ENCODE measurements at places on chromosomes 1 and 21.
A peak's percentile ranks its signal among the peaks of the same experiment; 100 is the strongest.

GRCh38 chr1:238226810-238227209 lies 336.1 kb upstream of the ZP4 start:
- no peak for DNase-seq

DNA sequence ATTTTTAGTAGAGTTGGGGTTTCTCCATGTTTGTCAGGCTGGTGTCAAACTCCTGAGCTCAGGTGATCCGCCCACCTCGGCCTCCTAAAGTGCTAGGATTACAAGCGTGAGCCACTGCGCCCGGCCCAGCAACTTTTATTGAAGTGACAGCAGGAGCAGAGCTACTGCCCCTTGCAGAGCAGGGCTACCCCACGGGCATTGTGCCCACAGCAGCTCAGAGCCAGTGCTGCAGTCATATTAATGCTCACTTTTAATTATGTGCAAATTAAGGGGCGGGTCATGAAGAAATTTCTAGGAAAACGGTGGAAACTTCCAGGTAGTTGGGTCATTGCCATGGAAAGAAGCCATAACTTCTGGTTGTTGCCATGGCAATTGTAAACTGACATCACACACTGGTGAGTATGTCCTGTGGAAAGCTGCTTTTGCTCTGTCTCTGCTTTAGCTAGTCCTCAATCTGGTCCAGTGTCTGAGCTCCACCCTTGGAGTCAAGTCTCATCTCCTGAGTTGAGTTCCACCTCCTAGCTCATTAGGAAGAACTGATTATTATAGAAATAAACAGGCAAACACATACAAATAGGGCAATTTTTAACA lies 127.3 kb upstream of the ADGRL4 start:
- no peak for DNase-seq

DNA sequence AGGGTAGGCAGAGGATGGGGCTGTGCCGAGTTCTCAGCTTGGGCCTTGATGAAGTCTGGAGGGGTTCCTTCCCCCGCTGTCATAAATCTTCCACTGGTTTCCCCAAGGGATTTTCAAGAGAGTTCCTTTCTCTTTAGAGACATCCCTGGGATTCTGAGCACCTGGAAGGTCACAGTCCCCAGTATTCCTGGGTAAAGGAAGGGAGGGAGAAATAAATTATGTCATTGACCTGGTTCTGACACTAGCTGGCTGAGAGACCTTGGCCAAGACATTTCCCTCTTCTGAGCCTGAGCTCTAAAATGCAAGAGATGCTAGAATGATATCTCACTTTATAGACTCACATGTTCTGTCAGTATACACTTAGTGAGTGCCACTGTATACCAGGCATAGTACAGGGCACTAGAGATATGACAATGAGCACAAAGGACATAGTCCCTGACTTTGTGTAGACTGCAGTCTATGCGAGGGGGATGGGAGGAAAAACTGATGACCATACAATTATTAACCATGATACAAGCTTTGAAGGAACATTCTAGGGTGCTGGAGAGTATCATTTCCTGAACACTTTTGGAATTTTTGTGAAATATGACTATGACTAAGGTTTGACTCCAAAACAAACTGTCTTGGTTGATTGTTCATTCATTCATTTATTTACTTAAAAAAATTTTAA lies 165.8 kb upstream of the JUN start:
- DNase-seq = no peak

DNA sequence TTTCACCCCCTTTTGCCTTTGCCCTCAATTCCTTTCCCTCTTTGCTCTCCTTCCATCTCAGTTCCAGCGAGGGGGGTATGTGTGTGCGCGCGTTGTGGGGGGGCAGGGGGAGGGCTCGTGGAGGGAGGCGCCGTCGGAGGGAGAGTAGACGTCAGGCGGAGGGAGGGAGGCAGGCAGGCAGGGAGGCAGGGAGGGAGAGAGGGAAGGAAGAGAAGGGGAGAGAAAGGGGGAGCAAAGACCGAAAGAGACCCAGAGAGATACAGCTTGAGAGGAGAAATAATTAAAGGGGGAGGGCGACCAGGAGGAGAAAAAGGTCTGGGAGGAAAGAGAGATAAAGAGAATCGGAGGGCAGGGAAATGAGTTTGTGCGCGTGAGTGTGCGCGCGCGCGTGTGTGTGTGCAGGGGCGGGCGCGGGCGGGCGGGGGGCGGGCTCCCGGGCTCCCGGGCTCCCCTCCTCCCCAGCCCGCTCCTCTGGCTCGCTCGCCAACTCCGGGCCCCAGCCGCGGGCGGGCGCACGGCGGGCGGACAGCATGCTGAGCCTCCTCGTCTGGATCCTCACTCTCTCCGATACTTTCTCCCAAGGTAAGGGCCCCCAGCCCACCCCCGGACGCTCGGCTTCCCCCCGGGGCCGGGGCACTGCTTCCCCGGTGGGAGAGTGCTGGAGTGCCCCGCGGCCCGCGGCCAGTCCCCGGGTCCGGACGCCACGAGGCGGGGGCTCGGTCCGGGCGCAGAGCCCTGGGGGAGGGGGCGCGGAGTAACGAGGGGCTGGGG lies at the start of gene KIRREL1:
Gene KIRREL1, plus strand, starts transcription at position 499 of the 771 bp plus-strand sequence. Its CDS starts 32 bp downstream, at position 531.
- DNase-seq = peak; percentile 14

Measured in stimulated activated CD4-positive, alpha-beta T cell treated with anti-CD3 and anti-CD28 coated beads, Interleukin-15, amount 100 ng/mL, for 24 hours (primary cell).